ENCODE measurements at places on chromosomes 5 and 9.

- DNase-seq: no peak
Observed at GRCh38 chr5:88552426-88552825, 283.8 kb upstream of the TMEM161B start.

DNA sequence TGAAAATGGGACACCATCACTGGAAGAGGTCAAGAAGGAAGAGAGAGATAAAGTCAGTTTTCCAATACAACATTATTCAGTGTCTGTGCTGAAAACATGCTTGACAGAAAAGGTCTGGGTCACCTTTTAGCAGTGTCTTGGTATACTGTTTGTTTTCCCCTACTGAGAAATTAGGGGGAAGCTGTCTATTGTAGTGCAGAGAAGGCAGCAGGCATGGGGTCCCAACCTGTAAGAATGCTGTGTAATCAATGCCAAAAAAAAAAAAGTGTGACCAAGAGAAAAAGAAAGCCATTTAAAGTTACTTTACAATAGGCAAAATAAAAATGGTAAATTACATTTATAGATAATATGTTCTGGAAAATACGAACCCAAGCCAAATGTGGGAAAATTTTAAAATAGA lies 139.3 kb downstream of the RAB3C start:
- no peak for DNase-seq

DNA sequence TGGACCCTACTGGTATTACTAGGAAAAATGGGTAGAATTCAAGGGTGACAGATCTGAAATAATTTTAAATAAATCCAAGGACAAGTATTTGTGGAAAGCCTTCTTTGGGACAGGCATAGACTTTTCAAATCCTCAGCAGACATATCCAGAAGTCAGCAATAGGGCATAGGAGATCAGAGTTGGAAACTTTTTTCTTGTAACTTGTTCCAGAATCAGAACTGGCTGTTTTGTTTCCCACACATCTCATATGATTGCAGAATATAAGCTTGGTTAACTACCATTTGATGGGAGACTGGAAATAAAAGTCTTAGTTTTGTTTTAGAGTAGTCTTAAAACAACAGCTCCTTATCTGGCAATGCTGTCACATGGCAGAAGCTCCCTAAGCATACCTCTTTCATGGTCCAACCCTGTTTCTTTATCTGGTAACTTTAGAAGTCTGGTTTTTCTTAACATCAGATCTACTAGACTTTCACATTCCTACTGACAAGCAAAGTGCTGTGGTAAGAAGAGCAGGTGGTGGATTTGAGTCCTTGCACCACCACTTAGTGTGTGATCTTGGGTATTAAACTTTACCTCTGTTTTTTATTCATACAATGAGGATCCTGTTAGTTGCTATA lies 25.1 kb downstream of the XRCC4 start:
- DNase-seq: no peak

DNA sequence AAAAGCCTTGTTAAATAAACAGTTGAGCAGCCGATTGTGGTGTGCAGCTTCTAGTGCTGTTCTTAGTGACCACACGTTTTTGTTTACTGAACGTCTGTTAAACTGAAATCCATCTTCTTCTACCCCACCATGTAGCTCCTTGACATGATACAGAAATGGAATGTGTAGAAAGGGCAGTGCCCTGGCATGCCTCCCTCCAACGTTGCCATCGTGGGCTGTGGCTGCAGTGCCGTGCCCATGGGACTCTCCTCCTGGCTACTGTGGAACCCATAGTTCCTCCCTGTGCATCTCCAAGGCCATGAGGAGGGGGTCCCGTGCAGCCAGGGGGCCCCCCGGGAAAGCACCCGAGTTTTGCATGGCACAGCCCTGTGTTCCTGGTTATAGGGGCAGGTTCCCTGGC lies 23.3 kb upstream of the TGFBI start:
- DNase-seq: no peak

GRCh38 chr9:137388589-137389427 lies 34.2 kb downstream of the EXD3 start:
- DNase-seq: no peak

DNA sequence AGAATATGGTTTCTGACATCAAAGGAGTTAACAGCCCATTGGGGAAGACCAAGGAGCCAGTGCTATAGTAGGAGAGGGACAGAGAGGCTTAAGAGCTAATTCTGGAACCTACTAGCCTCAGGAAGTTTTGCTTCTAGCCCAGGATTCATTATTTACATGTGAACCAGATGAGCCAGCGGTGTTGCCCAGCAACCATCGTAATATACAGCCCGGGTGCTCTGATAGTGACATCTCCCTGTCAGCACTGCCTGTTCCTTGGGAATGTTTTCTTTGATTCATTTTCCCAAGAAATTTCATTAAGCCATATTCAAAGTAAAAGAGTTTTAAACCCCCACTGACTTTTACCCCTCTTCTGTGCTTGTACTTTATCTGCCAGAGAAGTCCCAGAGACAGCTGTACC lies 217.4 kb upstream of the ADAMTSL1 start:
- no peak for DNase-seq

- DNase-seq: no peak
Observed at GRCh38 chr9:122011818-122012498, 81.2 kb downstream of the TTLL11 start.

DNA sequence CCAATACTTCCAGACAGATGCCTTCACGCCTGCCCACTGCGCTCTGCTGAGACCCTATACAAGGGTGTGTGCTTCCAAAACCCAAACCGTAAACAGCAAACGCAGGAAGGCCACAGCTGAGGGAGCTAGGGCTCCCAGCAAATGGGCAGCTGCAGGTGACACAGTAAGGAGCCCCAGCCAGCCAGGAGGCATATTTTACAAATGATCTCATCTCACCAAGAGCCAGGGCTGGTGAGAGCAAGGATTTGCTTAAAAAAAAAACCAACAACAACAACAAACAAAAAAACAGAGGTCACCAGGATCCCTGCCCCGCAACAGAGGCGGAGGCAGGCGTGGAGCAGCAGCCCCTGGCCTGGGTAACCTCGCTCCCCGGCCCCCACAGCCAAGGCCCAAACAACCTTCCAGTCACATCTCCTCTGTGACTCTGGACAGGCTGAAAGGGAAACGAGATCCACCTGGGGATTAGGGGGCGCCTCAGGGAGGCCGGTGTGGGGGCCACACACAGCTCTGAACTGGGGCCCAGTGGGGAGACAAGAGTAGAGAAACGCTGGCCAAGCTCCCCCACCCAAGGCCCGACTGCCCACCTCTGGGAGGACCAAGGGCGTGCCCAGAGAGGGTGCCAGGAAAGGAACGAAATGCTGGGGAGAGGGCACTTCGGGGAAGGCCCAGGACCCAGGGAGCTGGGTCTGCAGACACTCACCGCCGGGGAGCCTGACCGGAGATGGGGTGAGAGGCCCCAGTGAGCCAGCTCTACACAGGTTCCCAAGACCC lies 3.3 kb downstream of the NACC2 start:
- DNase-seq: no peak

DNA sequence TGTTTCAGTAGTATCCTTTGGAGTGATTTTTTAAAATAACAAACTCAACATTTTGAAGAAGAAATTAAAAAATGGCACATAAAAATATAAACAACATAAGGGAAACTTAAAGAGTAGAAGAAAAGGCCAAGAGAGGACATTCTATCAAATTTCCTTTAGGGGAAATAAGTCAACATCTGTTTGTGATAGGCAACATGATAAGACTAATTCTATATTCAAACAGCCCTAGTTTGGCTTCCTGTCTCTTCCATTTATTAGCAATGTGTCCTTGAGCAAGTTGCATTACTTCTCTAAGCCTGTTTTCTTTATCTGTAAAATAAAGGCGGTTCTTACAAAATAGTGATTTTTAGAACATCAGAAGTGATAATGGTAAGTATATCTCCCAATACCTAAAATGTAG lies 24.7 kb downstream of the TYRP1 start:
- DNase-seq: no peak

GRCh38 chr5:179342577-179342976 lies 2.7 kb downstream of the ADAMTS2 start:
- no peak for DNase-seq

- DNase-seq: no peak
Observed at GRCh38 chr9:126297661-126298060, 29.0 kb upstream of the MVB12B start.

DNA sequence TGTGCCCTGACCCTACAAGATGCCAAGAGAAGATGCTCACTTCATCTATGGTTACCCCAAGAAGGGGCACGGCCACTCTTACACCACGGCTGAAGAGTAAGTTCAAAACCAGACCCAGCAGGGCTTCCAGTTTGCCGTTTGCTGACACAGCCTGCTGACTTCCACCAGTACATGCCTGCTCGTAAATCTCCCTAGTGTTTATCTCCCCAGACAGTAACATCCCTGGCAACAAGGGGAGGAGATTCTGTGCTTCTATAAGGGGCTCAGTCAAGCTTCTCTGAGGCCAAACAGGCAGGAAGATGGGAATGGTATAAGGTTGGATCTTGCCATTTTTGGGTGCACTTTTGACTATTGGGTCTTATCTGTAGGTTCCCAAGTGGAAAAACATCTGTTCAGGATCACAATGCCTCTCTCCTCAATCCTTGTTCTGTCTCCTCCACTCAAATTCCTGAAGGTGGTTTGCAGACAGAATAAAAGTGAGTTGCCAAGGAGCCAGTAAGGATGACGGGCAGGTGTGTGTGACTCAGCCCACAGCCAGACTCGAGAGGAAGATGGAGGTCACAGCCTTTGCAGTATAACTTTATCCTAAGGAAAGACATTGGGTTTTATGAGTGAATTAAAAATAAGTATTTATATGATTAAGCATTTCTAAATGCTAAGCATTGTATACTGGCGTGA lies 1.9 kb downstream of the MLANA start:
- no peak for DNase-seq

- DNase-seq: no peak
Observed at GRCh38 chr9:34562135-34562745, 27.3 kb downstream of the CNTFR start.

Measured in upper lobe of right lung (tissue), 1 donor.